Stimulated activated CD4-positive, alpha-beta T cell treated with anti-CD3 and anti-CD28 coated beads, Interleukin-1b, Interleukin-23, amount 100 ng/mL, for 1 hour (primary cell): ENCODE measurements at places on chromosomes 4 and X.

DNA sequence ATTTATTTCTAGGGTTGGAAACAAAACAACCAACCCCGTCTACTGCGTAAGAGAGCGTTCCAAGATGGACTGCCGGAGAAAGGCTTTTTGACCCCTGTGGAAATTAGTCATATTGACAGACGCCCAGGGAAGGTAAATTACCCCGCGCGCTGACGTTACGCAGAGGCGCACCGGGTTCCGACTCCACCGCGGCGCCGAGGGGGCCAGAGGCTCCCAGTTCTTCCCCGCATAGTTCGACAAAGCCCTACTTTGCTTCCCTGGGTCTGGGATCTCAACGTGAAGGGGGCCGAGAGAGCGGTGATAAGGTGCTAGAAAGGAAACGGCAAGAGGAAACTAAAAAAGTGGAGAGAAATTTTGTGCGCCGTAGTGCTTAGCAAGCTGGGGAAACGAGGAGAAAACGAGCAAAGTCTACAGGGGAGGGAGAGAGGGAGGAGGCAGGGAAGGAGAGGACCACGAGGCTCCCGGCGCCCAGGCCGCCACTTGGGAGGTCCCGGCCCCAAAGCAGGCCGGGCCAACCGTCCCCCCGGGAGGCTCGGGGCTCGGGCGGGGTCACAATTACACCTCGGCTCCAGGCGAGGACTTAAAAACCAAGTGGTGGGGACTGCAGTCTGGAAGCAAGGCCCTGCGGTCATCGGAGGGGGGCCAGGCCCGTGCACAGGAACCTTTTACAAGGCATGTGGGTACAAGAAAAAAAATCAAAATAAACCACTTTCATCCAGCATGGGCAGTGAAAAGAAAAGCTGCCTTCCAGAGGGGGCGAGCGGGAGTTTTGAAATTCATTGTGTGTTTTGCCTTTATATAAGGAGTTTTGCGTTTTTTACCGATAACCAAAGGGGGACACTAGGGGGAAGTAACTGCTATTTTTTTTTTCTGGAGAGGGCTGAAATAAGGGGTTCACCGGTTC is 13.2 kb downstream of the HAND2 start:
- DNase-seq: no peak

DNA sequence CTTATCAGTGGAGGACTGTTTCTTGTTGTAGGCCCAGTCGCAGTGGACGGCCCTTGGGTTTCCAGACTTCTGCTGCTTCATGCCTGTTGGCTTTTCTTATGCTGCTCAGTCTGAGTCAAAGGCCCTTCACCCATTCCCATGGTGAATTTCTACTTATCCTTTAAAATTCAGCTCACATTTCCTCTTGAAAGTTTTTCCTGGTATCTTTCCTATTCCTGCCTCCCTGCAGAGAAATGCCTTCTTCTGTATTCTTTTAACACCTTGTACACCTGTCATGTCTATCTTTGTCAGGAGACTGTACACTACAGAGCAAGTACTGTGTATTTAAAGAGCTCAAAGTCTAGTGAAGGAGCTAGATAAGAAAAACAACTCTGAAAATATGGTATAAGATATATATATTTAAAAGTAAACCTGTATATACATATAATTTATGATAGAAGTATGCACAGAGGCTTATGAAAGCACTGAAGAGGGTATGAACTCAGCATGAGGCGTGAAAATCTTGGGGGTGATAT is 22.0 kb downstream of the NPNT start:
- DNase-seq: no peak

- no peak for DNase-seq
These were observed 164.7 kb downstream of the SPCS3 start for GRCh38 chr4:176484301-176484984.

DNA sequence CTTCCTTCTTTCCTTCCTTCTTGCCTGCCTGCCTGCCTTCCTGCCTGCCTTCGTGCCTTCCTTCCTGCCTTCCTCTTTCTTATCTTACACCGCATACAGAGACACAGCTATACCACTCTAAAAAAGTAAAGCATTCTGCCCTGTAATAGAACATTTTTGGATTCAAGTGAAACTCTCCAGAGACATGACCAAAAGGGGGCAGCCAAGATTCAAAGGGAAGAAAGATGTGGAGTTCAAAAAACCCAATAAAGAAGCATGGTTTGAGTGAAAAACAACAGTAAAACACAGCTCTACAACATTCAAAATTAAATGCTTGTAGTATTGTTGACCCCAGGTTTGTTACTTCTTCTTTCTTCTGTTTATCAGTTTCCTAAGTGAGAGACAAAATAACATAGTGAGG is 914.9 kb upstream of the PCDH7 start:
- DNase-seq: no peak

GRCh38 chr4:179467878-179468277 is 2025.6 kb upstream of the AGA start:
- DNase-seq: no peak

DNA sequence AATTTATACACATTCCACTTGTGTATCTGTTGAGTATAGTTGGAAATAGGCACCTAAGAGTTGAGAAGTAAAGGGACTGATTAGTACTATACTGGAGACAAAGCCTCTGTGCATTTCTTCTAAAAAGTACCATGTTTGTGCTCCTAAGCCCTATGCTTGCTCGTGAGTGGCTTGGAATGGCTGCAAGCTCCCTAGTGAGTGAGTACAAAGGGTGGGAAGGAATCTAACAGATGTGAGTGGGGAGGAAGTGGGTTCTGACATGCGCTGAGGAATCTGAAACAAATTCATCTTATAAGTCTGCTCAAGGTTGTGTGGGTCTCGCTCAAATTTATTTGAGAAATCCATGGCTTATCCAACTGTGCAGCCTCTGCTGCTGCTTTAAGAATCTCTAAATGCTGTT is 13.3 kb downstream of the SPCS3 start:
- DNase-seq: no peak

GRCh38 chr4:18388039-18388438 is 366.5 kb upstream of the LCORL start:
- DNase-seq: no peak

- DNase-seq: no peak
These were observed 63.7 kb upstream of the PDLIM3 start for GRCh38 chr4:185598846-185599552.

DNA sequence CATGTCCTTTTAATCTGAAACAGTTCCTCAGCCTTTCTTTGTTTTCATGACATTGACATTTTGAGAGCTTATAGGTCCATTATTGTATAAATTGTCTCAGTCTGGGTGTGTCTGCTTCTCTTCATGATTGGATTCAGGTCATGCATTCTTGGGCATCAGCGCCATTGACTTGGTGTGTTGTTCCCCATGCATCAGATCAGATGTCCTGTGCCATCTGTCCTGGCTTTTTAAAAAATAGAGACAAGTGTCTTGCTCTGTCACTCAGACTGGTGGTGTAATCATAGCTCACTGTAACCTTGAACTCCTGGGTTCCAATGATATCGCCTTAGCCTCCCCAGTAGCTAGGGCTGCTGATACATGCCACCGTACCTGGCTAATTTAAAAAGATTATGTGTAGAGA is 55.7 kb downstream of the TBC1D14 start:
- DNase-seq: no peak

- DNase-seq: no peak
These were observed 1297.7 kb downstream of the C4orf33 start for GRCh38 chr4:130393642-130394041.

- DNase-seq: no peak
These were observed 82.7 kb downstream of the SORCS2 start for GRCh38 chr4:7275067-7275466.

DNA sequence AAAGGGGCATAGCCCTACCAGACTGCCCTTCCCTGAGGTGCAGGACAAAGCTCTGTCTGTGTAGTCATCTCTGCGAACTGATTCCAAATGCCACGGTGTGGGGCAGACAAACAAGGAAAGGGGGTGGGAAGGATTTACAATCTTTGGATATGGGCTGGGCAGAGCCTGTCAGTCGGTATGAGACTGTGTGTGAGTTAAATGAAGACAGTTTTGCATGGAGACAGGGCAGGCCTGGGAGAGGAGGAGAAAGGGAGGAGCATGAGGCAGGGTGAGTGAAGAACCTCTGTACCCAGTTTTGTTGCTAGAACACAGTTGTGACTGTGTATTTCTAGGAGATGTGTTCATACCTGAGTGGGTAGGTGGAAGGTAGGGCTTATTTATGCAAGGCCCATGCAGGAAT is 59.4 kb upstream of the MSN start:
- DNase-seq: no peak

- no peak for DNase-seq
These were observed 14.6 kb downstream of the SH3RF1 start for GRCh38 chr4:169256101-169256612.

DNA sequence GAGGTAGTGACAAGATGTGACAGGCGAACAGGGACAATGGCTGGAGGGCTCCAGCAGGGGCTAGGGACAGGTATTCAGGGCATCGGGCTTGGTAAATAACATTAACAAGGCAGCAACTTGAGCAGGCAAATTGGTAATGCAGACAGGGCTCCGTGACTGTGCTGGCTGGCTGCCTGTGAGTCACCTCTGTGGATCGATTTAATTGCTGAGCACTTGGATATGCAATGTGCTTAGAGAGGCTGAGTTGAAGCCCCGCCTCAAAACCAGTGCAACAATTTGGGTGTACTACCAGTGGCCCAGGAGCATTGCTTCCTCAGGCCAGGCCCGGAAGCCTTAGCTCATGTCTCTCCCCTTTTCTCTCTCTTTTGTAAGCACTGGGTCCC is 19.5 kb downstream of the CNGA2 start:
- DNase-seq: no peak

DNA sequence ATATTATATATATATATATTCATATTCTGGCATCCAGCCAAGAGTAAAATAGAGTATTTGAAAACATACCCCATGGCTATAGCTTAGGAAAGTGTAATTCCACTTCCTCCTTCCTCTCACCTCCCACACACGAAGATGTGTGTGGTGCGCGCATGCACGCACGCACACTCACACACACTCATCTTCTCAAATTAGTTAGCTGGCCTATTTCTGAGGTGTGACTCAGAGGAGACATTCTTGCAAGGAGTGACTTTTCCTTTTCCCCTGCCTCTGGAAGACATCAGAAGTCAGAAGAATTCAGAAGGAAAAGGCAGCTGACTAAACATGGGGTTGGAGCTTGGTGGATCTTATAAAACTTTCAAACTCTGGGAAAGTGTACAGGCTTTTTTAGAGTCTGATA is 8.8 kb downstream of the ENPEP start:
- no peak for DNase-seq

GRCh38 chr4:159401791-159402380 is 299.0 kb downstream of the RAPGEF2 start:
- DNase-seq: no peak

- no peak for DNase-seq
These were observed 1.3 kb upstream of the EOLA2 start for GRCh38 chrX:149939655-149939904.

DNA sequence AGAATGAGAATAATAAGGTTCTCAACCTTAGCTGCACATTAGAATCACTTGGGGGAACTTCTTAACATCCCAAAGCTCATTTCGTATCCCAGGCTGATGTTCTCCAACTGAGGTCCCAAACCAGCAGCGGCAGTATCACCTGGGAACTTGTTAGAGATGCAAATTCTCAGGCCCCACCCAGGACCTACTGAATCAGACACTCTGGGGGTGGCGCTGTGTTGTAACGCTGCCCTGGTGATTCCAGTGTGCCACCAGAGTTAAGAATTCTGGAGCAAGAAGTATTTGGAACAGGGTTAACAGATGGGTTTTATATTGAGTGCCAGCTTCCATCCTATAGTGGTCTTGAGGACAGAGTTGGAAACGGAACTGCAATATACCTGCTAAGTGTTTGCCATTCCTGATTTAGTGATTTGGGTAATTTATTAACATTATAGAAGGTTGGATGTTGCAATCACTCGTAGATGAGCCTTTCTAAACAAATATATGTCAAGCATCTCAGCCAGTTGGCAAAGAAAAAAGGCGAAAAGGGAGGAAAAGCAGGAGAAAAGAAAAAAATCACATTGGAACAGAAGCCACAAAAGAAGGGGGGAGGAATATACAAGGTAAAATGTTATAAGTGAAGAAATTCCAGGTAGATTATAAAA is 141.0 kb downstream of the ARX start:
- DNase-seq: no peak

GRCh38 chr4:57034520-57034919 is 55.8 kb downstream of the POLR2B start:
- DNase-seq: no peak

DNA sequence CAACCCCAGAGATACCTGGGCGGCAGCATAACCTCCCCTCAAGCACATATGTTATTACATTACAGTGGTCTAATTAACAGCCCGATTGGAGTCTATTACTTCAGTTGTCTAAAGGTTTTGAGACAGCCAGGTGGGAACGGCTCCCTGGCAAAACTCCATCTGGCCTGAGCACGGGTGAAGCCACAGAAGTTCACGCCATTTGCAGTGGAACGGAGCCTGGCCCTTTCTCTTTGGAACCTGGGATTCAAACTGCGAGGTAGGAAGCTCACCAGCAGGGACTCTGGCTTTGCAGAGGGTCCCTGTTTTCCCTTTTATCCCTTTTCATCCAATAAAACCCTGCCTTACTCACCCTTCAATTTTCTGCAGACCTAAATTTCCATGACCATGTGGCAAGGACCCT is 45.9 kb upstream of the NEIL3 start:
- no peak for DNase-seq

- no peak for DNase-seq
These were observed 18.1 kb downstream of the CPLX1 start for GRCh38 chr4:807792-808191.

DNA sequence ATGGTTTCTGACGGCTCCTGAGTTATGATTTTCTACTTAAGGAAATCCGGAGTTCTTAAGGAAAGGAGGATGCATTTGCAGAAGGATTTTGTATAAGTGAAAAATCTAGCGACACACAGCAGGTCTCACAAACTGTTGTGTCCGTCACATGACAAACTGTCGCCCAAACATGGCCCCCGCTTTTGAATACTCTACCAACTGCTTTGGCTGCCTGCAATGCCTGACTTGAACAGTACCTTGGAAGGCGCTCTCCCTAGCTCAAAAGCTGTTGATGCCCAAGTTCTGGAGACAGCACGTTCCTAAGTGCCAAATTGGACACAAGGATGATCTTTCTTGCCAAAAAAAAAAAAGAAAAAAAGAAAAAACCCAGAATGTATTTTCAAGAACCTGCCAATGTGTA is 103.2 kb downstream of the ENPP6 start:
- no peak for DNase-seq

- DNase-seq: no peak
These were observed 196.7 kb downstream of the ZNF330 start for GRCh38 chr4:141417387-141417786.

GRCh38 chr4:95539106-95539505 is 9.7 kb downstream of the UNC5C start:
- DNase-seq: no peak

DNA sequence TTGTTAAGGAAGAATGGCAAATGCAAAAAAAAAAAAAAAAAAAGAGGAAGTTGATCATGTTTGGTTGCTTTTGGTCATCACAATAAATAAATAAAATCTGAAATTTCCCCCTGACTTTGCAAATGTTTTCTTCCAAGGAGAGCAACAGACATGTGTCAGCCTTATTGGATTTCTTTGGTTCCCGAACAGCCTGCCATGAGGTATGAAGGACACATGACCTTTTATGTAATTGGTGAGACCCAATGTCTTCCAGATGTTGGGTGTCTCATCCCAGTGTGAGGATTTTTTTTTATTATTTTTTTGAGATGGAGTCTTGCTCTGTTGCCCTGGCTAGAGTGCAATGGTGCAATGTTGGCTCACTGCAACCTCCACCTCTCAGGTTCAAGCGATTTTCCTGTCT is 24.6 kb upstream of the CD99 start:
- DNase-seq: no peak

- no peak for DNase-seq
These were observed 102.7 kb downstream of the SOWAHB start for GRCh38 chr4:76795243-76795642.

GRCh38 chrX:150482537-150483206 is 85.7 kb upstream of the MTM1 start:
- DNase-seq: no peak

GRCh38 chrX:115898382-115899001 is 272.1 kb upstream of the AGTR2 start:
- no peak for DNase-seq
